NCI-H2029 treated with DMSO at 0.1 percent for 48 hours (cell line): ENCODE measurements at places on chromosomes 2 and 18.

GRCh38 chr2:132804051-132804450, 134.0 kb upstream of the LYPD1 start:
- DNase-seq: peak; percentile 60

DNA sequence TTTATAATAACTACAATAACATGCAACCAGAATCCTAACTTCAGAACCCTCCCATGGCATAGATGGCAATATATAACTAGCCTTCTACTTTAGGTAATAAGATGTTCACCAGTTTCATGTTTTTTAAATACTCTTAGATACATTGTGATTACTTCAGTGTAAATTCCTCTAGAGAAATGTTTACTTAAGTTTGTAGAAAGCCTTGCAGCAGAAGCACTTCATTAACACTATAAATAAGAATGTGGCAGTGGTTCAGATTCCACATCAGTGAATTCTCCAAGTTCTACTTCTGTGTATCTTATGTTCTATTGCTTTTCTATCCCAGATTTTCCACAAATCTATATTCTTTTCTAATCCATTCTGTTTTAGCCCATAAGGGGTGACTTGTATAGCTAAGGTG, 1.2 kb upstream of the RAD51AP2 start:
- no peak for DNase-seq

GRCh38 chr2:237072067-237072931, 13.4 kb upstream of the COPS8 start:
- DNase-seq: peak; percentile 13

DNA sequence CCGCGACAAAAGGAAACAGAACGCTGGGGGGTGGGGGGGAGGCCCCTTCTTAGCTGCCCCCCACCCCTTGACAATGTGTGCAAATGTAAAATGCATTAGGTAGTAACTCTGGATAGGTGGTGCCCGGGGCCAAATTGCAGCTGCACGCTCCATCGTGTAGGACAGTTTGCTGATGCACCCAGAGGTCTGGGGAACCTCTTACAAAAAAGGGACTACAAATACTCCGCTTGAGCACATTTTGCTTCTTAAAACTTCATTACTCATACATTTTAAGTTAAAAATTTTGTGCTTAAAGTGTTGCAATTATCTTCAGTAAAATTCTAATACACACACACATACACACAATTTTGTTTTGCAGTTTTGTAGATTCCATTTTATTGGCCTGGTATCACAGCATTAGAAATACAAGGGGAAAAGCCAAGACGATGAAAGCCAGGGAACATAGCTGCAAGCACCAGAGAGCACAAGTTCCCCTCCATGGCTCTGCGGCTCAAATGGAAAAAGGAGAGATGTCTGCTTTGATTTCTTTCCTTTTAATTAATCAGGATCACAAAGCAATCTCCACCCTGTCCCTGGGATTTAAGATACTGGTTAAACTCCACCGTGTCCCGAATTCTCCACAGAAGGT, 582.1 kb downstream of the ZEB2 start:
- no peak for DNase-seq

DNA sequence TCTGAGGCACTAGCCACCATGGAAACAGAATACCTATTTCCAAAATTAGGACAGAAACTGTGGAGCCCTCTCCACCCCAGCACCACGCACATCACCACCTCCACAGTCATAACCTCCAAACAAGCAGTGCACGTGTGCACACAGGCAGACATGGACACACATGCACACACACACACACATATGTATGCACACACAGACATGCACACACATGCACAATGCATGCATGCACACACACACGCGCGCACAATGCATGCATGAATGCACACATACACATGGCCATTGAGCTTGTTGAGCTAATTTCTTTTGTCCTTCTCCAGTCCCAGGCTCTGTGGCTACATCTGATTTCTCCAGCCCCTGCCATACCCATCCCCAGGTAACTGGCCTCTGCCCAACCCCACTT, 161.6 kb upstream of the EPB41L3 start:
- DNase-seq: no peak

DNA sequence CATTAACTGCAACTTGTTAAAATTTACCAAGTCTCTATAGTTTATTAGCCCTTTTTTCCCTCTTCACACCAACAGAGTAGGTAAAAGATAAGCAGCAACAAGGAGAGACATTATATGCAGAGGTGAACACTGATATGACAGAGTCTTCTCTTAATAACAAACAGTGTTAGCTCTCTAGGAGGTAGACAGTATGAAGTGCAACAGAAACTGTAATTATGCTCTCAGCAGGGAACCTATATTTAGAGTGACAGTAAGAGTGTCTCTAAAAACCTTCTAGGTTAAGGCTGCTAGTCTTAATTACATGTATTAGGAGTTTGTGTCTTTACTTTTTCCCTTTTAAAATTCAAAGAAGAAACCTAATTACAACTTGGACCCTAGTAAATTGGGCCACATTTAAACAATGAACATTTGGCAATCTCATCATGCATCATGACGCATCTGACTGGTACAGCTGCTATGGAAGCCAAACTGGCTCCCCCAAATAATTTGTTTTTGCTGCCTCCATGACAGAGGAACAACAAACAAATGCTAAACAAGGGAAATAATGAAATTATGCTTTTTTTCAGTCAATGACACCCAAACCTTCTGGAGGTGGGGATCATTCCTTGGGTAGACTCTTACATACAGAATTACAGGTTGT, 69.9 kb upstream of the MMADHC start:
- DNase-seq: no peak

DNA sequence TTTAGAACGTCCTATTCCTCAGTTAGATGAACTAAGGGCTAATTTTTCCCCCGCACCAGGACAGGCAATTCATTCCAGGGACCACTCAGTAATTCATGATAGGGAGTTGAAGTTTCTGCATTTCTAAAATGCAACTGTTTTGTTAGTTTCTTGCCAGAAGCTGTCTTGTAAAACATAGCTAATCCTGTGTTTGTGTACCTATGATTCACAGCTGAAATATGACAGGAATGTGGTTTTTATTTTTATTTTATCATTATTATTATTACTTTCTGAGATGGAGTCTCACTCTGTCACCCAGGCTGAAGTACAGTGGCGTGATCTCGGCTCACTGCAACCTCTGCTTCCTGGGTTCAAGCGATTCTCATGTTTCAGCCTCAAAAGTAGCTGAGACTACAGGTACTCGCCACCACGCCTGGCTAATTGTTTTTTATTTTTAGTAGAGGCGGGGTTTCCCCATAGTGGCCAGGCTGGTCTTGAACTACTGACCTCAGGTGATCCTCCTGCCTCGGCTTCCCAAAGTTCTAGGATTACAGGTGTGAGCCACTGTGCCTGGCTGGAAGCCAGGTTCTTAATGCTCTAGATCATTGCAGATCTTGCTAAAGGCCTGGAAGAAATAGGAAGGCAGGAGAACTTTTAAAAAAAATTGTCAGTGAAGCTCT, 154.8 kb upstream of the FHL2 start:
- DNase-seq: no peak

DNA sequence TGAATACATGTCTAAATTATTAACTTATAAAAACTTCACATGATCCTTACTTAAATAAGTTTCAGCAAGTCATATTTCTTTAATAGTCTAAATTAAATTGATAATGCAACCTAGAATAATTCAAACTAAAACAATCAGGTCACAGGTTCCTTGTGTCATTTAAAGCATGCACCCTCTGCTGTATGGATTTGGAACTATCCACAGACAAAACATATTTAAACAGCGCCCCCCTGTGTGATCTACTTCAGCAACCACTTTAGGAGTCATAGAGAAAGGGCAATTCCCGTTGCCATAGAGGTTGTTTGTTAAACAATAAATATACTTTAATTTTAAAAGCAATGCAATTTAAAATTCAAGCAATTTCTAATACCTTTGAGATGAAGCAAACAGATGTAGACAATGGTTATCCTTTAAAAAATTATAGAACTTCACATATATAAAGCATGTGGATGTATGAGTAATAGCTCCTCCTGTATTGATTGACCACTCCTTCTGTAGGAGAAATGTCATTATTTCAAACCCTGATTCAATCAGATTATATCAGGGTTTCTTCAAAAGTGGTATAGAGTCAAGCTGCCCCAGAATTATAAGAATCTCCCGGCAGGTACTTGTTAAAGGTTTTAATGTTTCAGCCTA, 21.2 kb downstream of the GRB14 start:
- peak; percentile 33 for DNase-seq

DNA sequence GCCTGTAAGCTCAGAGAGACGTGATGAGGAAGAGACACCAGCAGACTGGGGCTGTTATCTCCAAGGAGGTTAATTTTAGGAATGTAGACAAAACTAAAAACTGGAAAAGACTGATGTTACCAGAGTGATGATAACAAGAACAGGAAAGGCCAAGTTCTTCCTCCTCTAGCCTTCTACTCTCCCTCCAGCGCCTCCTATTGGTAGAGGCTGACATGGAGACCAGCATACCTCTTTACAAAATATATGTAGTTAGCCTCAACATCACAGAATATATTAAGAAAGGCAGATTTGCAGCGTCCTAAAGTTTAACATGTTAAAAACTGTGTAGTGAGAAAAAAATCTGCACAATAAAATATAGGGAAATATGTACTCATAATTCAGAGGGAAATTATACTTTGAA, 66.0 kb downstream of the TCF4 start:
- DNase-seq: no peak

GRCh38 chr2:12313445-12314126, 403.1 kb upstream of the TRIB2 start:
- DNase-seq: no peak

DNA sequence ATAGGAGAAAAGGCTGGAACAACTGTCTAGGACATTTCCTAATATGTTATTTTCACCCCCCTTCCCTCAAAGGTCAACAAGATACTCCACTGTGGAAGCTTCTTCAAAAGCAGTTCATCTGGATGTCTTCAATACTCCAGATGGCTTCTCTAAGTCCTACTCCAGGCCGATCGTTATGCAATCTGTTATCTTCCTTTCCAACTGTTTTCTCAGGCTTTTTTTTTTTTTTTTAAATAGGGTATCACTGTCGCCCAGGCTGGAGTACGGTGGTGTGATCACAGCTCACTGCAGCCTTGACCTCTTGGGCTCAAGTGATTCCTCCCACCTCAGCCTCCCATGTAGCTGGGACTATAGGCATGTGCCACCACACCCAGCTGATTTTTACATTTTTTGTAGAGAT, 26.3 kb downstream of the ATP8B1 start:
- no peak for DNase-seq

GRCh38 chr2:45968946-45969584, 317.6 kb downstream of the PRKCE start:
- no peak for DNase-seq

GRCh38 chr2:1741851-1742250, 2.5 kb downstream of the PXDN start:
- DNase-seq: no peak

- DNase-seq: no peak
Measured at GRCh38 chr18:63142594-63143225, 176.9 kb downstream of the BCL2 start.
